ENCODE measurements at places on chromosomes 13 and 19.

DNA sequence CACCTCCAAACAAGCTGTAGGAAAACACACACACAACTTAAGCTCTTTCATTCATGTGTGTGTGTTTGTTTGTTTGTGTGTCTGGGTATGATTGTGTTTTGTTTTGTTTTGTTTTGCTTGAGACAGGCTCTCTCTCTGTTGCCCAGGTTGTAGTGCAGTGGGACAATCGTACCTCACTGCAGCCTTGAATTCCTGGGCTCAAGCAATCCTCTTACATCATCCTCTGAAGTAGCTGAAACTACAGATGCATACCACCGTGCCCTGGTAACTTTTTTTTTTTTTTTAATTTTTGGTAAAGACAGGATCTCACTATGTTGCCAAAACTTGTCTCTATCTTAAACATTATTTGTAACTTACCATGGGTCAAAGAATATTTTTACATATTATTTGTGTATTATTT lies 431.7 kb downstream of the SLITRK1 start:
- DNase-seq: no peak

DNA sequence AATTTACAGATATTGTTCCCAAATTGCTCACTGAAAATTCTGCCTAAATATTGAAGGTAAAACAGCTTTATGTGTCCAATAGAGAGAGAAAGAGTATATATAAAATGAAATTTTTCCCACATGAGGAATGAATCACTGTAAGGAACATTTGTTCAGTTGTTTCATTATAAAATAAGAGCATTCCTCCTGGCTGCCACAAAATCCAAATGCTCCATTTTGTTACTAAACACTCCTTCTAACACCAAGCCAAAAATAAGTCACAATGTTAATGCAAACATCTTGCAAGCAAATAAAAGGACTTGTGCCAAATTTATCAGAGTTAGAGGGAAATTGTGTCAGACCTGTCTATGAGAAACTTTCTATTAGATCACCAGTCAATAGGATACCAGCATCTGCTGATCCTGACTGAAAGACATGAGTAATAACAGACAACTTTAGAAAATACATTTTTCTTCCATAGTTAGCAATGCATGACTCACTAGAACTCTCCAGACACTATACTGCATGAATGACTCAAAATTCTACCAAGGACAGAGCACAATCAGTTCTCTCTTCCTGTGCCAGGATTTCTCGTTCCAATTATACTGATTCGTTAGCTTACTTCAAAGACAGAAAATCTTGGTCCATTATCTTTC lies 83.5 kb upstream of the FNDC3A start:
- DNase-seq: no peak

DNA sequence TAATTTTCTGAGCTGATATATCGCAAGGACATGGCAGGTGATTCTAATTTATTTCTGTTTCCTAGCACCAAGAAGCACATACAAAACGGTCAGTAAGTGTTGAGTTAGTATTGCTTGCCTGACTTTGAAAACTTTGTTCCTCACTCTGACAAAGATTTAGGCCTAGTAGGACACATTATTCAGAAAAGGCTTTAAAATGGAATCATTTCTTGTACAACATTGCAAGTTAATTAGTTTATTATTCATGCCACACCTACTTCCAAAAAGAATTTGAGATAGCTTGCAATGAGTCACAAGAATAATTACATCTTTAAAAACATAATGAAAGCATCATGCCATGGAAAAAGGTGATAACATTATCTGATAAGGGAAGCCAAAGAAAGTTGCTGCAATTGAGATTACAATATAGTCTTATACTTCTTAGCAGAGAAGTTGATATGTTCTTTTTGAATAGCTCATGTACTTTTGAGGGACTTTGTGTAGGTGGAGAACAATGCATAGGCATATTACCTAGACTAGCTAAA lies 474.2 kb downstream of the KLF5 start:
- no peak for DNase-seq

DNA sequence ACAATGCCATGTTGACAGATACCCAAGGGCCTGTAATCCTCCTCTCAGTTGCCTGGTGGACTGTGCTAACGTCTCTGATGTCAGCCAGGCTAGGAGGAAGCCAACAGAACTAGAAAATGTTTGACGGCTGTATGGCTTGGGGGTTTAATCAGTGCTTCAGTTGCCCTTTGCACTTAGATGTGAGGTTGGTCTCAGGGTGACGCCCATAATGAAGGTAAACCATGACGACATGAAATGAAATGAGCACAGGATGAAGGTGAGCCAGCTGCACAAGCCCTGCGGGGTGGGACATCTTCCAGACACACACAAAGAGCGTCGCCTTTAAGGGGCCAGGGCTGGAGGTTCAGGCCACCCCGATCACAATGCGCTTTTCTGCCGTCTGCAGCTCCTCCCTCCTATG lies 127.2 kb downstream of the CRYL1 start:
- DNase-seq: no peak

DNA sequence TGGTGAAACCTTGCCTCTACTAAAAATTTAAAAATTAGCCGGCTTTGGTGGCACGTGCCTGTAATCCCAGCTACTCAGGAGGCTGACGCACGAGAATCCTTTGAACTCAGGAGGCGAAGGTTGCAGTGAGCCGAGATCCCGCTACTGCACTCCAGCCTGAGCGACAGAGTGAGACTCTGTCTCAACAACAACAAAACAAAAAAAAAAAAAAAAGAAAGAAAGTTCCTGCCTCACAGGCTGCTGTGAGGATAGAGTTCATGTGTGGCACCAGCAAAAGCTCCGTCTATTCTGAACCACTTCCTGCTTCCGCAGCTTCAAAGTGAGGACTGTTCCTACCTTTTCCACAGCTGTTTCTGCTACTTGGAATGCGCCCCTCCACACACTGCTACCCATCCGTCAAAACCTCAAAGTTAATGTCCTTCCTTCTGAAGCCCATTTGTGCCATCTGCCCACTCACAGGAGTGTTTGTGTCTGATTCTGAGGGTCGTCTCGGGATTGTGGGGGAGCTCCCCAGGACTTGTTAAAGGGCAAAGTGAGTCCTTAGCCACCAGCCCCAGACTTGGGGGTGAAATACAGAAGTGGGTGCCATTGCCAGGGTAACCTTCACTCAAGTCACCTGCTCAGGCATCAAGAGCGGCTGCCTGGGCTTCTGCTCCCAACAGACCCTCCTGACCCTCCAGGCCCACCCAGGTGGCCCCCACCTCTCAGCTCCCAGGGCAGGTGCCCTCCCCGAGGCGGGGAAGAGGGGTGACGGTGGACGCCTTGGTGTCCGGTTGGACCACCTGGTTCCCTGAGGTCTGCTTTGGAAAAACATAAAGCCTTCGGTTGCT lies 2.9 kb downstream of the MFSD12 start:
- DNase-seq: no peak

All from NCI-H1930 (cell line).